DMS79 treated with DMSO at 0.1 percent for 48 hours (cell line): ENCODE measurements at places on chromosomes 1 and 21.

GRCh38 chr21:45248893-45249381, 38.8 kb downstream of the POFUT2 start:
- DNase-seq = peak; percentile 68

DNA sequence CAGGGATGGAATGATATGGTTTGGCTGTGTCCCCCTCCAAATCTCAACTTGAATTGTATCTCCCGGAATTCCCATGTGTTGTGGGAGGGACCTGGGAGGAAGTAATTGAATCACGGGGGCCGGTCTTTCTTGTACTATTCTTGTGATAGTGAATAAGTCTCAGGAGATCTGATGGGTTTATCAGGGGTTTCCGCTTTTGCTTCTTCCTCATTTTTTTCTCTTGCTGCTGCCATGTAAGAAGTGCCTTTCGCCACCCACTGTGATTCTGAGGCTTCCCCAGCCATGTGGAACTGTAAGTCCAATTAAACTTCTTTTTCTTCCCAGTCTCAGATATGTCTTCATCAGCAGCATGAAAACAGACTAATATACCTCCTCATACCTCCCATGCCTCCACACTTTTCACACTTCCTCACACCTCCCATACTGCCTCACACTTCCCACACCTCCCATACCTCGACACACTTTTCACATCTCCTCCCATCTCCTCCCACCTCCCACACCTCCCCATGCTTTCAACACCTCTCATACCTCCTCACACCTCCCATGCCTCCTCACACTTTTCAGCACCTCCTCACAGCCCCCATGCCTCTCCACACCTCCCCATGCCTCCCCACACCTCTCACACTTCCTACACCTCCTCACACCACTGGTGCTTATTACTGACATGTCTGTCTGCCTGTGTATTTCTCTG, 21.3 kb downstream of the GPR137B start:
- no peak for DNase-seq

GRCh38 chr1:156388174-156389137, 19.4 kb downstream of the RHBG start:
- no peak for DNase-seq

DNA sequence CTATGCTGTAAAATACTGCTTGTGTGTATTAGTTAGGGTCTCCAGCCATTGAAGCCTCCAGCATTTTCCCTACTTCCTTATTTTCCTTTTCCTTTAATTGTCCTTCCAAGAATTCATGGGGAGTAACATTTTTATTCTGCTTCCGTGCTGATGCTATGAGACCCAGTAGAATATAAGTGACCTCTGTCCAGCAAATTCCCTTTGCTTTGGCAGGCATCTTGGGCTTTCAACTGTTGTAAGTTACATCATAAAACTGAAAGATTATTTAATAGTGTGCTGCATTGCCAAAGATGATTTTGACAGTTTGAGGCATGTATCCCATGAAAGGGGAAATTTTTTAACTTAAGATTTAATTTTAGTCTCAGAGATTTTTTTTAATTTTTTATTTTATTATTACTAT, 48.1 kb upstream of the B3GALT2 start:
- no peak for DNase-seq

DNA sequence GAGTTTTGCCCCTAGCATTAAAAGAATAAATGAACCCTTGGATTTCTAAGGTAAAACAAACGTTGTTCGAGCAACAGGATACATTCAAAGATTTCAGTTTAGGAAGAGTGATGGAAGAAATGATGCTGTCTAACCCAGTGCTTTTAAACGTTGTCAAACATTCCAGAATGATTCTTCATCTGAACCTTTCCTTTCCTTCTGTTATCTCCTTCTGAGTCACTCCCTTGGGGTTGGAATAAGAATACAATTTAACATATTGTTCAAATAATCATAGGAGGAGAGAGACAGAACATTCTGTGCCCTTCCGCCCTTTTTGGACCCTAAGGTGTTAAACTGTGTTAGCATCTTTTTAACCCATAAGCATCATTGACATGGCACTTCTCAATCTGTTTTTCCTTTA, 61.1 kb upstream of the RCOR3 start:
- no peak for DNase-seq

- DNase-seq = peak; percentile 68
These were observed 700 bp upstream of the SYDE2 start for GRCh38 chr1:85201340-85202091.

GRCh38 chr1:13730291-13730690, 30.3 kb downstream of the PRDM2 start:
- DNase-seq = no peak

DNA sequence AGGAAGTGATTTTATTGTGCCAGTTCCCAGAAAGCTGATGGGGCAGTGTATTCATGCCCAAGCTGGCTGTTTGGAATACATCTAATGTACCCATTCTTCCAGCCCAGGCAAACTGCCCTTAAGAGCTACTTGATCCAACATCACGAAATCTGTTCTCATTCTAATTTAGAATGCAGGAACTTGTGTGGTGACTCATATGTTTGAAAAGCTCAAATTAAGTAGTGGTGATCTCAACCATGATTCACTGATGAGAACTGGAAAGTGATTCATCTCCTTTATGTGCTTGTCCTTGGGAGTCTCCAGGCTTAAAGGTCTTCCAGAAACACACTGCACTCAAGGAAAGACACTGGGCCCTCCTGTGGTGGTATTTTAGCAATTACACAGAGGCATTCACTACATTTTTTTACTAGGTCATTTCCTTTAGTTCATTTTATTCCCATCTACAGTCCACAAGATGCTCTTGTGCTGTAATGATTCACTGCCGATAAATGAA, 65.4 kb downstream of the RPE65 start:
- DNase-seq = no peak

DNA sequence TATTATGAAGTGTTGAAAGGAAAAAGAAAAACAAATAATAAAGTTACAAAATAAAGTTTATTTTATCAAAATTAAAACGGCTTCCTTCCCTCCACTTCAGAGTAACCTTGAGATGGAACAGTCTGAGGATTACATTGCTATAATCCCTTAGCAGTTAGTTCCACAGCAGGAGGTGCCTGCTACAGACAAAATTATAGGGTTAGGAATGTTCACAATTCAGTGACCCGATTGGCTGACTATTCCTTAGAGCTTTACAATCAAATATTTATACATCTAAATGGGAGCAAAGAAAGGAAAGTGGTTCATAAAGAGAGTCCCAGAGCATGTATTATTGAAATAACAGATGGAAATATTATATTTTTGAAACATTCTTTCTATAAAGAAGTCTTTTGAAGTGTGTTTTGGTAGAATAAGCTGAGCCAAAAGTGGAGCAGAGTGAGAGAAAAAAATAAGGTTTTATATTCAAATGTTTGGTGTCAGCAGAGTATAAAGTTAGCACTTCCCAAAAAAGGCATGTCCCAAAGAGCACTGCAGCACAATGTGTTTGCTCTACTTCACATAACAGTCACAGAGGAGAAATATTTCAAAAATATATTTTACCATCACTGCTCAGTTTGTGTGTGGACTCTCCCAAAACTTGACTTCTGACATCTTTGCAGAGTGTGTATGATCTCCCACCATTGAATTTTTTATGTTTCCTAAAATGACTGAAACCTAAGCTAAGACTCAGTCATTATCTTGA, 71.4 kb upstream of the GORAB start:
- no peak for DNase-seq

GRCh38 chr1:177858332-177858821, 111.5 kb downstream of the SEC16B start:
- DNase-seq = peak; percentile 62

- no peak for DNase-seq
These were observed 6.5 kb upstream of the GNPAT start for GRCh38 chr1:231234506-231234905.

DNA sequence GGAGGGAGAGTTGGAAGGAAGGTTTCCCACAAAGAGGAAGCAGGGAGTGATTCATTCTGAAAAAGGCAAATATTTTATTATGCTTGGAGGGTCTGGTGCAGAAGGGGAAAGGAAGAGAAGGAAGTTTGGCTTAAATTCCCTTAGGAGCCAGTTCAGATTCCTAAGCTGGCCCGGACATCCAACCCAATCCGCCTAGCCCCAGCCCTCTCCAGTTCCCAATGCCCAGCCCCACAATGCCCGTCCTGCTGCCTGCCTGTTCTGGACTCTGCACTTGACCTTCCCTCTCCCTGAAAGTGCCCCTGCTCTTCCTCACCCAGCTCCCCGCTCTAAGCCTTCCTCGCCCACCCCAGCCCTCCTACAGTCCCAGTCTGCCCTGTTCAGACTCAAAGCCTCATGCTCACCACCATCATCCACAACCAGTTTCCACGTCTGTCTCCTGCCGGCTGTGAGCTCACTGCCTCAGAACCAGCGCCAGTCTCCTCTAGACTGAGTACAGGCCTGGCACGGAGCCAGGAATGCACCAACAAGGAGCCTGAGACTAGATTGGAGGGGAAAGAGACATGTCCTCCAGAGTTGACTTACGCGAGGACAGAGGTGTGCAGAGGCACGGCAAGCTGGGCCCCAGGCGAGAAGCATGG, 18.9 kb downstream of the CAPN2 start:
- DNase-seq = peak; percentile 82

- DNase-seq = no peak
These were observed 220.5 kb downstream of the KCNT2 start for GRCh38 chr1:196387766-196388165.

GRCh38 chr1:42259059-42259738, 75.8 kb downstream of the FOXJ3 start:
- DNase-seq = no peak

DNA sequence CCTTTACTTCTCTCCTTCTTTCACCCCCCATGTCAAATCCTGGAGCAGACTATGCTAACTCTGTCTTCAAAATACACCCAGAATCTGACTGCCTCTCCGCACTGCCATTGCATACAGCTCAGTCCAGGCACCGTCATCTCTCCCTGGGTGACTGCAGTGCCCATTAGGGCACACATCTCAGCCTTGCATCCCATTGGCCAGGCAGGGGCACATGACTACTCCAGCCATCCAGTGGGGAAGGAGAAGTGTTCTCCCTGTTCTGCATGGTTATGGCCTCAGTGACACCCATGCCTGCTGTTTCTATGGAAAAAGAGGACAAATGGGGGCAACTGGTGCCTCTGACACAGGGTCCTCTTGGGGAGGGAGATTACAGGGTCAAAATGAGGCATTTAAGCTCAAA, 270.5 kb downstream of the MATN1 start:
- no peak for DNase-seq

- DNase-seq = peak; percentile 15
These were observed 12.3 kb upstream of the SLAMF7 start for GRCh38 chr1:160726498-160727315.

DNA sequence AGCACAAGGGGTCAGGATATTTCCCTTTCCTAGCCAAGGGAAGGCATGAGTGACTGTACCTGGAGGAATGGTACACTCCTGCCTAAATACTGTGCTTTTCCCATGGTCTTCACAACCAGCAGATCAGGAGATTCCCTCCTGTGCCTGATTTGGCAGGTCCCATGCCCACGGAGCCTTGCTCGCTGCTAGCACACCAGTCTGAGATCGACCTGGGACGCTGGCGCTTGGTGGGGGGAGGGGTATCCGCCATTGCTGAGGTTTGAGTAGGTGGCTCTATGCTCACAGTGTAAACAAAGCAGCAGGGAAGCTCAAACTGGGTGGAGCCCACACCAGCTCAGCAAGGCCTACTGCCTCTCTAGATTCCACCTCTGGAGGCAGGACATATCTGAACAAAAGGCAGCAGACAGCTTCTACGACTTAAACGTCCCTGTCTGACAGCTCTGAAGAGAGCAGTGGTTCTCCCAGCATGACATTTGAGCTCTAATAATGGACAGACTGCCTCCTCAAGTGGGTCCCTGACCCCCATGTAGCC, 486.0 kb upstream of the CHRM3 start:
- DNase-seq = no peak

- no peak for DNase-seq
These were observed 16.9 kb upstream of the QSOX1 start for GRCh38 chr1:180137776-180138175.

DNA sequence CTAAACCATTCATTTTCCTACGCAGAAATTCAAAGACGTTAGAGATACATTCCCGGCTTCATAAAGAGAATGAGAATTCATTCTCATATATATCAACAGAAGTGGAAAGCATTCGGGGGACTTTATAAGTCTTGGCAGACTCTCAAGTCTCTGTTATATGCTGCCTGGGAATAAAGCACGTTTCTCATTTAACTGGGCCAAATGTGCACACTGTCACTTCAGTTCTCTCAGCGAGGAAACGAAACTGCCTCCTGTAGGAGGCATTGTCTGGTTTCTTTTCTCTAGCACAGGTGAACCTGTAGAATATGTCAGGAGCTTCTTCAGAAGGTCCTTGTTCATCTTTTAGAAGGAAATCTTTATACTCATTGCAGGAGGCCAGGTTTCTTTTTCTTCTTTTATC, 367.6 kb downstream of the PTBP2 start:
- DNase-seq = no peak

- DNase-seq = no peak
These were observed 3.5 kb downstream of the LRP8 start for GRCh38 chr1:53324321-53324720.

DNA sequence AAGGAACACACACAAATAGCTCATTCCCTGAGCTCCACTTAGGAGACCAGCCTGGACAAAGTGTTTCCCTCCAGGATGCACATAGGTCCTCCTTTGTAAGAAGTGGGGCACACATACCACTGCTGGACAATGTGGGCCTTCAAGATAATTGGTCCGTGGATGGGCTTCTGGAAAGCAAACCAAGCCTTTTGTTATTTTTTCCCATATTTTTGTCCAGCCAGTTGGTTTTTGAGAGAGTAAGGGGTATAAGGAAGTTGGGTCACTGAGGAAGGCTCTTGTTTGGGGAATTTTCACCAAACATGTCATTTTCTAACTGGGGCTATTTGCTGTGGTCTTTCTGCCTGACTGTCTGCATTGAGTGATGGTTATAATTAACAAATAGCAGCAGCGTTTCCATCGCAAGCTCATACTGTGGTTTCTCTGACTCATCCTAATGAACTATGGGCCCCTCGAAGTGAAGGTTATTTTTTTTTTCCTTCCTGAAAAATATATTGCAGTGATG, 306.3 kb upstream of the DUSP10 start:
- no peak for DNase-seq

GRCh38 chr1:58468612-58469011, 77.9 kb downstream of the OMA1 start:
- no peak for DNase-seq

- peak; percentile 91 for DNase-seq
These were observed 10.0 kb upstream of the OVAAL start for GRCh38 chr1:180548686-180549317.

DNA sequence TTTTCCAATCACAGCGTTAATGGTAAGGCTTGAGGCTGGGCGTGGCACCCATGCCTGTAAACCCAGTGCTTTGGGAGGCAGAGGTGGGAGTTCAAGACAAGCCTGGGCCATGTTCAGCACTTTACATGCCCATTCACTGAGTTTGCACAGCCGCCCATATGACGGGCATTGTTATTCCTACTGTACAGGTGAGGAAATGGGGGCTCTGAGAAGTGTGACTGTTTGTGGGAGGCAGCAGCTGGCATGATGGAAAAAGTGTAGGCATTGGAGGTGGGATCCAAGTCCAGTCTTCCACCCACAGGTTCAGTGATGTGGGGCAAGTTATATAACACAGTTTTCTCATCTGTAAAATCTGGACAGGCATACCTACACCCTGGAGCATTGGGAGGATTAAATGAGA, 445.9 kb downstream of the KIF26B start:
- DNase-seq = no peak

- DNase-seq = no peak
These were observed 90.4 kb upstream of the DPH5 start for GRCh38 chr1:101116006-101116405.
